Skin of body (tissue), 3 donors: ENCODE measurements at places on chromosomes 3 and 15. TPM values are rescaled to one million over a fixed set of nuclear protein-coding genes. Genes with fewer than 3 reads are reported as not detected.

Gene GADL1
- 3.3 TPM for total RNA-seq

GRCh38 chr3:3600665-3601340 is 198.4 kb upstream of the LRRN1 start:
- DNase-seq: no peak

DNA sequence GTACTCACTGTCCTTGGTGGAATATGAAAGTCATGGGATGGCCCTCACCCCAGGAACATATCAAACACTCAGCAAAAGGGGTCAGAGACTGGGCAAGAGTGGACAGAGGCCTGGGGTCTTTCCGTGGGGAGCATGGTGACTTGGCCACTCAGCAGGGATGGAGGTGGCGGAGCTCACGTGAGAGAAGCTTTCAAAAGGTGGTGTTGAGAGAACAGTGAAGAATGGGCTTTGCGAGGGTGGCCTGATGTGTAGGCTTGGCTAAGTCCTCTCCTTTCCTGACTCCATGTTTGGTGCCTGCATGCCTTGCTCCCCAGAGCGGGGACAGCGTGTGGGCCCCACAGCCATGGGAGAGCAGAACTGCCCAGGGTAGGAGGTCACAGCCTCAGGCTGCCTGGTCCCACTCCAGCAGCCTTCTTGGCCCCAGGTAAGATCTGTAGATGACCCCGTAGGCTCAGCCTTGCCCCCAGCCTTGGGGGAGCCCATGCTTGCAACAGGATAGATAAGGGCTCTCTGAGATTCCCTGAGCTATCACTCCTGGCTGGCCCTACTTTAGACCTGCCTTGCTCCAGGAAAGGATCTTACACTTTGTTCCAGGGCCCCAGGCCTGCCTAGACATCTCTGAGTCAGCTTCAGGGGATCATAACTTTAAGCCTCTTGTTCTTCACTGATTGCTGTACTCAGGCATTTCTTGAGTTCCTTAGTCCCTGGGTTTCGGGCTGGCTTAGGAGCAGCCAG is 17.0 kb downstream of the RPLP1 start:
- no peak for DNase-seq

GRCh38 chr3:197117114-197117513 is 87.5 kb upstream of the MELTF start:
- DNase-seq: no peak

Gene CCR9
- total RNA-seq: not detected

Gene AAGAB
- total RNA-seq: 19.4 TPM

GRCh38 chr15:34663101-34663500 is 79.7 kb upstream of the GOLGA8B start:
- DNase-seq: no peak

DNA sequence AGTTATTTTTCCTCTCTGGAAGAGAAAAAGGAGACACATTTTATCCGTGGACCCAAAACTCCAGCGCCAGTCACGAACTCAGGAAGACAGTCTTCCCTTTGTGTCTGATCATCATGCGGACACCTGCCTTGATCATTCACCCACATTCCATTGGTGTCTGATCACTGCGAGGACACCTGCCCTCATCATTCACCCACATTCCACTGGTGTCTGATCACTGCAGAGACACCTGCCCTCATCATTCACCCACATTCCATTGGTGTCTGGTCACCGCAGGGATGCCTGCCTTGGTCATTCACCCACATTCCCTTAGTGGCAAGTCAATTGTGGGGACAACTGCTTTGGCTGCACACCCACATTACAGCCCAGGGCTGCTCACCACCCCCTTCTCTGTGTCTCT is 148.9 kb downstream of the ROBO1 start:
- DNase-seq: no peak

- no peak for DNase-seq
Measured at GRCh38 chr3:23553353-23553752, 252.4 kb upstream of the UBE2E1 start.

GRCh38 chr3:70120357-70120966 is 120.9 kb downstream of the SAMMSON start:
- DNase-seq: no peak

DNA sequence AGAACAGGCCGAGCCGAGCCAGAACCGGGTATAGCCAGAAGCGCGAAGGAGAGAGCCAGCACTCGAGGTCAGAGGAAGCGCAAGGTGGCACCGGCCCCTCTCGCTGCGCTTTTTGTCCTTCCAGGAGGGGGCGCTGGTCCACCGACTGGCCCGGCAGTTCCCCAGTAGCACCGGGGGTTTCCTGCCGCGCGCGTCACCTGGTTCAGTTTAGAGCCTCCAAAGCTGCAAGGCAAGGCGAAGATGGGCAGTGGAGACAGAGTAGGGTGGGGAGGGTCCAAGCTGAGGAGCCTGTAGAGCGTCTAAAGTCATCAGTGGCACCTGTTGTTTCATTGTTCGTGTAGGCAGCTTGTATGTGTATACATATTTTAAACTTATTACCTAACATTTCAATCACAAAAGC is 7.6 kb upstream of the NR2E3 start:
- DNase-seq: no peak

Gene CD96
- 2.0 TPM for total RNA-seq

- no peak for DNase-seq
Measured at GRCh38 chr3:155064920-155065319, 15.2 kb upstream of the MME start.

Gene CCR3
- 0.49 TPM for total RNA-seq

DNA sequence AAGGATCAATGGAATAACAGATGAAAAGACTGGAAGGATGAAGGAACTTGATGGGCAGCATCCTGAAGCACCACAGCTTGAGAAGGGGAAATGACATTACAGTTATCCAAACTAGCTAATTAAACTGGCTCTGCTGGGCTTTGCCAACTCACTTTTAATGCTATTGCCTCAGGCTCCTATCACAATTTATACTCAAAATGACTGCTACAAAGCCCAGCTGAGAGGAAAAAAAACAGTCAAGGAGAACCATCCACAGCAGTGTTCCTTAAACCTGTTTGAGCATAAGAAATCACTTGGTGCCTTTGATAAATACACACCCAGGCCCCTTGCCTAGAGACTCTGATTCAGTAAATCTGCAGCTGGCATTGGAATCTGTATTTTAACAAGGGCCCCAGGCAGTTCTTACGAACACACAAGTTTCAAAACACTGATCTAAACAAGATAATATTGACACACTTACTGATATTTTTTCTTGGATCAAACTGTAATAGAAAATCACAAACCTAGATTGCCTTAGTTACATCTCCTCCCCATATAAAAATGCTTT is 85.8 kb downstream of the MB21D2 start:
- no peak for DNase-seq

Gene CXCR6
- total RNA-seq: 0.39 TPM

DNA sequence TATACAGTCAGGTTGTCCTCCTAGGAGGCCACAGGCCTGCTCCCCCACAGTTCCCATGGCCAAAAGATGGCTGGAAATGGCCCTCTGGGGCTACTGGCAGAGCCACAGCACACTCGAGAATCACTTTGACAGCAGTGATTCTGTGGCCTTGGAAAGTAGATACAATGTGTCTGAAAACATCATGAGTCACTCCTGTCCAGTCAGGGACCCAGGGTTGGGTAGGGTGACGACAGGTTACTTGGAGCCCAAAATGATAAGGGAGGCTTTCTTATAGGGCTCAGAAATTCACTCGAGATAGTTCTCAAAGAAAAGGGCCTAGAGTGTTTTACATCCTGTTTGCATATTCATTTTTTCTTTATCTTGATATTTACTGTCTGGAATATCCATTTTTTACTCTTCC is 24.3 kb downstream of the MRPS25 start:
- no peak for DNase-seq

Gene CCDC14
- total RNA-seq: 64.0 TPM

GRCh38 chr15:65206750-65207149 is 4.5 kb downstream of the CILP start:
- DNase-seq: no peak

DNA sequence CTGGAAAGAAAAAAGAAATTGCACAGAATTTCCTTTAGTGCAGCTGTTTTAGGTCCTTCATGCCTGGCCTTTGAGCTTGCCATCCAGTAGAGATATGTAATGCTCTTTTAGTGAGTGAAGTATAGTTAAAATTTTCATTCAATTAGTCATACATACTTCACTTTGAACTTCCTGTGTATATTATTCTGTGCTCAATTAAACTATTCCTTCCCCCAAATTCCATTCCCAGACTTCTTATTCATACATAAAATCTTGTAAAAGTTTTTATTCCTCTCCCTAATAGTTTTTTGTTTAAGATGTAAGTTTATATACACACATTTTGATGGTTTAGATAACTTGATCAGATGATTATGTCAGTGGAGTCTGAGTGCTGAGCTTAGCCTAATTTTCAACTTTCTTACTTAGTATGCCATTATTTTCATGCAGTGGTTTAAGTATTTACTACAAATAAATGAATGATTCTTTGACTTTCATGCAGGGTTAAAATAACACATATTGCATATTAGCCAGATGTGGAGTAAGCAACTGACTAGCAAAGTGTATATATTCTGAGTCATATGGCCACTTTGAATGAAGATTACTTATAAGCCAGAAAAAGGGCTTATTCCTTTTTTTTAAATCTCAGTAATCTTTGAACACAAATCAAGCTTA is 42.5 kb upstream of the ABHD10 start:
- no peak for DNase-seq

- no peak for DNase-seq
Measured at GRCh38 chr15:49135911-49136310, 19.5 kb downstream of the COPS2 start.

Gene LAMB2
- 379 TPM for total RNA-seq

Gene FBXO45
- 15.0 TPM for total RNA-seq

- no peak for DNase-seq
Measured at GRCh38 chr15:82613747-82614146, 33.4 kb downstream of the CPEB1 start.

GRCh38 chr3:26627080-26627479 is 4.5 kb downstream of the LRRC3B start:
- DNase-seq: no peak

Gene B3GNT5
- 23.4 TPM for total RNA-seq

GRCh38 chr3:169475978-169476698 is 187.4 kb downstream of the MECOM start:
- DNase-seq: no peak

DNA sequence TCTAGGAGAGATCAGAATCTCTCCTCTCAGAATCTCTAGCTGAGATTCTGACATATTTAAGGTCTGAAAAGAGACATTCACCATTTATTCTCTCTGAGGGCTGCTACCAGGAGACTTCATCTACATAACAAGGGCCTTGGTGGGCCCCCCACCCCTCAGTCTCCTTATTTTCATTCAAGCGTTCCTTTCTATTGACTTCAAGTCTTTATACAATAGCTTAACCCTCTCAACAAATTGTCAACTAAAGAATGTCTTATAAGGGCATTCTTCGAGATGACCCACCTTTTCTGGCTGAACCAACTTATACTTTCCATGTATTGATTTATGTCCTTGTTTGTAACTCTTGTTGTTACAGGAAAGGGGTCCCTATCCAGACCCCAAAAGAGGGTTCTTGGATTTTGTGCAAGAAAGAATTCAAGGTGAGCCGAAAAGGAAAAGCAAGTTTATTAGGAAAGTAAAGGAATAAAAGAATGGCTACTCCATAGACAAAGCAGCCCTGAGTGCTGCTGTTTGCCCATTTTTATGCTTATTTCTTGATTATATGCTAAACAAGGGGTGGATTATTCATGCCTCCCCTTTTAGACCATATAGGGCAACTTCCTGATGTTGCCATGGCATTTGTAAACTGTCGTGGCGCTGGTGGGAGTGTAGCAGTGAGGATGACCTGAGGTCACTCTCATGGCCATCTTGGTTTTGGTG is 209.5 kb upstream of the ALCAM start:
- DNase-seq: no peak

Gene MYL3
- total RNA-seq: 23.7 TPM

DNA sequence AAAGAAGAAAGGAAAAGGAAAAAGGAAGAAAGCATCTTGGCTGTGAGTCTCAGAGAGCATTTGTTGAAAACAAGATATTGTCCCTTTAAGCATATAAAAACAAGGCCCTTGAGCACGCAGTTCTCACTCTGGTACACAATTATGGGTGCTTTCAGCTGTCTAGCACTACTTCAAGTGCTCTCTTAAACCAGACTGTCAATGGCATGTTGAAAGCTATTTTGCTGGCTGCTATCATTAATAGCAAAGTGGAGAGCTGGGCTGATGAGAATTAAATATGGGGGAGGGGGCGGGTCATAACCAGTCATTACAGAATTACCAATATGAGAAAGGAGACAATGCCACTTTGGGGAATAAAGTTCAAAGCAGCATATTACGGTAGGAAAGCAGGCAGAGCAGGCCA is 9.3 kb downstream of the TLE3 start:
- no peak for DNase-seq

DNA sequence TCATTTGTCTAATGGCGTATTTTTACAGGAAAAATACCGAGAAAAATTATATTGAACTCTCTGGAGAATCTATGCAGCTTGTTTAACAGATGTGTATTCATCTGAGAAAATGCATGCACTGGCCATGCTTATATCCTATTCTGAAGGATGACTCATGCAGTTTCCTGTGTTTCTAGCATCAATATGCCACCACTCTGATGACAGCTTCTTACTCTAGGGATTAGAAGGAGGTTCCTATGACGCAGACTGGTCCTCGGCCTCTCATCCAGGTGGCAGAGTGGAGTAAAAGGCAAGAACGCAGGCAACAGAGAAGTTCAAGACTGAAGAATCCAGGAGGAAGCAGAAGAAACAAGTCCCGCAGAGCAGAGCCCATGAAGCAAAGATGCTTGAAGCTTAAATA is 910.0 kb upstream of the ROBO1 start:
- DNase-seq: no peak

Gene CLDN16
- 0.69 TPM for total RNA-seq
